ENCODE measurements at places on chromosomes 13 and 19. TPM values are rescaled to one million over a fixed set of nuclear protein-coding genes. Genes with fewer than 3 reads are reported as not detected.

- peak; percentile 61 for DNase-seq
Measured at GRCh38 chr19:13060964-13061927, 41.4 kb downstream of the LYL1 start.

- DNase-seq, result no peak
Measured at GRCh38 chr13:34466301-34466700, 475.8 kb upstream of the NBEA start.

DNA sequence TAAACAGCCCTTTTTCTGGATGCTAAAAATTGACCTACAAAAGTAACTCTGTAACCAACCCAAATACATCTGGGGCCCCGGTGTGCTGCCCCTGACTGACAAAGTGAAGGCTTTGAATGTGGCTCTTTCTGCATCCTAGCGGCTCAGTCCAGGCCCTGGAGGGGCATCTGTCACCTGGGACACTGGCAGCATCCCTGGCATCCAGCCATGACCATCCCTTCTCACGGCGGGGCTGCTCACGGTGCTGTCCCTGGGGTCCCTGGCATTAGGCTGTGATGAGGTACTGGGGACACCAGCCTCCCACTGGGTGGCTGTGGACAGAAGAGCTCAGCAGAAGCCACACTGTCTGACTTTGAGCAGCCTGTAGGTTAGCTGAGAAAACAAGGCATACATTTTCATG lies 34.3 kb downstream of the BICRA start:
- no peak for DNase-seq

GRCh38 chr13:72504131-72504841 lies 223.1 kb downstream of the MZT1 start:
- DNase-seq, result peak; percentile 93

DNA sequence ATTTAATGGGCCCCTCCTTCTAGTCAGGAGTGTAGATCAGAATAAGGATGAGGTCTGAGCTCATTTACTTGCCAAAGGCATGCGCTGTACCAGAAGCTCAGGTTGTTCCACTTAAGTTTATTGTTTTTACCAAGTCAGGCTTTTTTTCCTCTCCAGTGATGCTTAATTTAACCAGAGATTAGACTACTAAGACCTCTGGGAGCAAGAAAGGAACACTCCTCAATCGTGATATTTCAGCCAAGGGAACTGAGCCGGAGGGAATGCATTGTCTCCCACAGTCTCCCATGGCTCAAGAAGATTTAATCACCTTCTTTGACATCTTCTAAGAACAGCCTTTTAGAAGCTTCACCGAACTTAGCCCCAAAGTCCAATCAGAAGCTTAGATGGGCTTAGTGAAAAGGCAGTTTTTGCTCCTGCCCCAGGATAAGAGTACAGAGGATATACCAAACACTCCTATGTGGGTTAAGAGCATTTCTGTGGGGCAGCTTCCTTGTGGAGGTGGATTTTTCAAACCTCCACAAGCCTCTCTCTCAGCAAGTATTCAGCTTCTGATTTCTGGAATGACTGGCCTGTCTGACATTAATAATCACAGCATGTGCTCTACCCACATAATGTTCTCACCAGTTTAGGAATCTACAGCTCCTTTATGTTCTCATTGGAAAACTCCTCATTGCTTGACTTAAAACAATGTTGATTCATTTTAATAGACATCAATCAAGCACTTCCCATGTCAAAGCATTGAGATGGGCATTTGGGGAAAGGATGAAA lies 322.7 kb downstream of the SUCLA2 start:
- DNase-seq, result no peak

DNA sequence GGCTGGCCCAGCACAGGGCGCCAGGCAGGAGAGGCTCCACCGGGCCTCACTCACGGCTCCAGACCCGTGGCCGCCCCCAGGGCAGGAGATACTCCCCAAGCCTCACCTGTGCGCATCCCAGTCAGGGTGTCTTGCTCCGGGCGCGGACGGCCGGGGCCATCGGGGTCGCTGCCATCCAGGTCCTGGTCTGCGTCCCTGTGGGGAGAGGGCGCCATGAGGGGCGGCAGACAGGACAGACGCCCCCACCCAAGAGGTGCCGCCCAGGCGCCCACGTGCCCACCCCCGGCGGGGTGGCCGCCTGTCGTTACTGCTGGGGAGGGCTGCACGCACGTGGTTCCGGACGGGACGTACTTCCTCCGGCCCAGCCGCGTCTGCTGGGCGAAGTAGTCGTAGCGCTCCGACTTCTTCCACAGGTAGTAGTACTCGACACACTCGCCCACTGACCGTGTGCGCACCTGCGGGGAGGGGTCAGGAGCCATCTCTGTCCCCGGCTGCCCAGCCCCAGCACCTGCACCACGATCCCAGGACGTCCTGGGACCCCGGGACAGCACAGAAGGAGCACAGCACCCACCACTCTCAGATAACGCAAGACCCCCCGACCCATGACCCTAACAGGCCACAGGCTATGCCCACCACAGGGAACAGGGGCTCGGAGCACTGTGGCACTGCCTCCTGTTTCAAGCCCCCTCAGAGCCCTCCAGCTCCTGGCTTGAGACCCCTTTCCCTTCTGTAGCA lies 17.4 kb upstream of the PLPP2 start:
- DNase-seq, result no peak

GRCh38 chr19:35030257-35031071 lies at the start of gene SCN1B:
Gene SCN1B, plus strand, starts transcription at chr19:35030470. Its CDS starts 351 bp downstream, at chr19:35030821.
- peak; percentile 59 for DNase-seq

- no peak for DNase-seq
Measured at GRCh38 chr19:33048806-33049676, 15.6 kb downstream of the RHPN2 start.

GRCh38 chr13:105240371-105240770 lies 1295.1 kb downstream of the EFNB2 start:
- DNase-seq, result no peak

DNA sequence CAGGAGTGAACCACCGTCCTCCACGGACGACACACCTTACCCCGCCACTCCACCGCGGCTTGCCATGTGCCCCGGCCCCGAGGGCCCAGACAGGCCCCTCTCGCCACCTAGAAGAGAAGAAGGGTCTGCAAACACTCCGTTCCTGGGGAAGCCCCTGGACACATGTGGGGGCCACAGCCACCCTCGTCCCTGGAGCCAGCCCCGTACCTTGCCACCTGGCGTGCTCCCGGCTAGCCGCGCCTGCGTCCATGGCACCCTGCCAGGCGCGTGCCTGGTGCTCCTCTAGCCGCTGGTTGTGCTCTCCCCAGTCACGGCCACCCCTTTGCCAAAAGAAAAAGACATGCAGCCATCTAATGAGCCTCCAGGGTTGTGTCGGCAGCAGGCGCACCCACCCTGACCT lies 19.9 kb upstream of the TINCR start:
- DNase-seq, result no peak

DNA sequence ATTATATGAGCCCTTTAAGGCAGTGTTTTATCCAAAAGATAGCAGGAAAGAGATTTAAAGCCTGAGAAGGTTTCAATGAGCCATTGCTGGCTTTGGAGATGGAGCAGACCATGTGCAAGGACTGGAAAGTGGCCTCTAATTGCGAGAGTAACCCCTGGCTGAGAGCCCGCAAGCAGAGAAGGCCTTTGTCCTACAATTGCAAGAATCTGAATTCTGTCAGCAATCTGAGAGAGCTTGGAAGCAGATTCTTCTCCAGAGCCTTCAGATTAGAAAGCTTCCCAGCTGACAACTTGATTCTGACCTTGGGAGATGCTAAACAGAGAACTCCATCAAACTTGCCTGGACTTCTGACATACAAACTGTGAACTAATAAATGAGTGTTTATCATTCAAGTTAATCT lies 528.7 kb upstream of the KLF12 start:
- no peak for DNase-seq

- no peak for DNase-seq
Measured at GRCh38 chr13:21075379-21076249, 14.2 kb upstream of the LATS2 start.

DNA sequence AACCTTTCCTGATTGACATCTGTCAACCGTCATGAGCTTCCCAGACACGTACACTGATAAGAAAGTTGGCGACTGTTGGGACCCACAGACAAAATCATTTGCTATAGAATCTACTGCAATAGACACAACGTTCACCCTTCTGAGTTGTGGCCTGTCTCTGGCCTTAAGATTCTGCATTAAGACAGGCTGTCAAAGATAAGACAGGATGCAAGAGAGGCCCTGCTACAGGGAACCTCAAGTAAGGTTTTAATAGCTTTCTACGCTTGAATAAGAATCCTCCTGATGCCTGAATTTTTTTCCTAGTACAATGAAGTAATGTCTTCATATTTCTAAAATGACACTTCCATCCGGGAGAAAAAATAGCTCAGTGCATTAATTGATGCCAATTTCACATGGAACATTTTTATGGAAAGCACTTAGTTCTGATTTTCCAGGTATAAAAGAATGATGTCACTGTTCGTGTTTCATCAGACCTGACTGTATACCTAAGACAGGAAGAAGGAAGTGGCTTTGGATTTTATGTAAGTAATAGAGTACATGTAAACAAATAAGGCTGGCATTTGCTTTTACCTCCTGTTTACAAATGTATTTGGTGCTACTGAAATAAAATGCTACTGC lies 275.2 kb upstream of the GPC6 start:
- no peak for DNase-seq

DNA sequence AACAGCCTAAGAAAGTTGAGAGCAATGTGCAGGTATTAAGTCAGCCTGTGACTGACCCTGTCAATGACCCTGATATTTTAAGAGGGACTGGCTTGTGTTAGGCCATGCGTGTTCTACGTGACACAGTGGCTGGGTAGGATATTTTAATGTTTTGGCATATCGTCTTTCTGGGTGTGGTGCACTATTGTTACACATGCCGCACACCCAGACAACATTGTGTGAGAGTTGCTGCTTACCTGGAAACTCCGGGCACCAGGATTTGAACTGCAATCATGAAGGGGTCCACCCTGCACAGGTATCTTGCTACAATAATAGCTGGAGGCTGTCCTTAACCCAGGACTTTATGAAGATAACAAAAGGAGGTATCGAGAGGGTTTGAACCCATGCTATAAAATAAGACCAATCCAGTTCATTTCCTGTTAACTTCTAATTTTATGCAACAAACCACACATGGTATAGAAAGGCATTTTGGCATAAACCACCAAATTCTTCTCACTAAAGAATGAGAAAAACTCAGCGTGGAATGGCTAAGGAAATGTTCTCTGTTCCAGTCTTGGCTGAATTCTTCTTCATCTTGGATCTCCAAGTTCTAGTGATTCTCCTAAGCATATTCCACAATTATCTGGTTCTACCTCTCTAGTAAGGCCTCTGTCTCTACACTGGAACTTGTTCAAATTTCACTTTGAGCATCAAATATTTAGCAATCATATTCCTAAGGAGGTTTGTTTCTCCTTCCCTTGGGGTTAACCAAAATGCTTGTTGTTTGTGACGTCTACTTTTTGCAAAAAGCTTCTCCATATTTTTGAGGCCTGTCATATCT lies 38.7 kb upstream of the POMP start:
- no peak for DNase-seq

- DNase-seq, result no peak
Measured at GRCh38 chr13:73109288-73109899, 50.6 kb downstream of the KLF5 start.

DNA sequence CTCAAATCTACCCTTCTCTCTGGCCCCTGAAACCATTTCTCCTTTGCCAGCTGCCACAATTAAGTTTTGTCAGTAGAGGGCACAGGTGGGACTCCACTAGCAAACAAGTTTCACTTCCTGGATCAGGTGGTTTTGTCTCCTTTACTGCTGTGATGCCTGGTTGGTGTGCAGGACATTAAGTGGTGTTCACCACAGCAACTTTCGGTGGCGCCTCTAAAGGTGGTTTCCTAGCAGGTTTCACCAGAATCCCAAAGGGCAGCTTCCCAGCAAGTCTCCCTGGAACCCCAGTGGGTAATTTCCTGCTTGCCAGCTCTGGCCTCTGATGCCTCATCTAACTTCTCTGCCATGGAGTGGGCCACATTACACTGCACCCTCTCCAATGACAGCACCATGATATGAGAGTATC lies 16.6 kb downstream of the MED4 start:
- no peak for DNase-seq

DNA sequence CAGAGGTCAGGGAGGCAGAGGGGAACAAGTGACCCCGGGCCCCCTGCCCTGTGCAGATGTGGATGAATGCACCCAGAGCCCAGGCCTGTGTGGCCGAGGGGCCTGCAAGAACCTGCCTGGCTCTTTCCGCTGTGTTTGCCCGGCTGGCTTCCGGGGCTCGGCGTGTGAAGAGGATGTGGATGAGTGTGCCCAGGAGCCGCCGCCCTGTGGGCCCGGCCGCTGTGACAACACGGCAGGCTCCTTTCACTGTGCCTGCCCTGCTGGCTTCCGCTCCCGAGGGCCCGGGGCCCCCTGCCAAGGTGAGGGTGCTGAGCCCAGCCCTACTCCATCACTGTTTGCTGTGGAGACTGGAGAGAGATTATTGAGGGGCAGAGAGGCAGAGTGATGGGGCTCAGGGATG lies 9.9 kb downstream of the LTBP4 start:
- DNase-seq, result no peak

GRCh38 chr13:28000567-28000966 lies 12.1 kb upstream of the URAD start:
- DNase-seq, result no peak

- peak; percentile 35 for DNase-seq
Measured at GRCh38 chr13:95494082-95494681, 58.3 kb upstream of the CLDN10 start.

- DNase-seq, result no peak
Measured at GRCh38 chr13:50950849-50951248, 41.3 kb downstream of the RNASEH2B start.

DNA sequence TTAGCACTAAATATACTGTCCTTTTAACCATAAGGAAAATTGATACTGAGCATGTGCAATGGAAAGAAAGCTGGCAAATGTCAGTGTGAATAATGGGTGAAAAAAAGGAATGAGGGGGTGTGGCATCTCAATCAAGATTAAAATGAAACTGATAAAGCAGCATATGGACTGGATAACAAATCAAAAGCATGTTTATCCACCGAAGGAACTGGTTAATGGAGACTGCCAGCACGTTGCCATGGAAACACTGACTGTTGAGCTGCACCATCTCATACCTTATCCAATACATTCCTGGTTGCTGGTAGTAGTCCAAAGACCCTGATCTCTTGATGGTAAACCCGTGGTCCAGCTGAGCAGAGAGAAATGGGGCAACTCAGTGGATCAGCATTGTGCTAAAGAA lies 311.4 kb upstream of the MAB21L1 start:
- DNase-seq, result no peak

DNA sequence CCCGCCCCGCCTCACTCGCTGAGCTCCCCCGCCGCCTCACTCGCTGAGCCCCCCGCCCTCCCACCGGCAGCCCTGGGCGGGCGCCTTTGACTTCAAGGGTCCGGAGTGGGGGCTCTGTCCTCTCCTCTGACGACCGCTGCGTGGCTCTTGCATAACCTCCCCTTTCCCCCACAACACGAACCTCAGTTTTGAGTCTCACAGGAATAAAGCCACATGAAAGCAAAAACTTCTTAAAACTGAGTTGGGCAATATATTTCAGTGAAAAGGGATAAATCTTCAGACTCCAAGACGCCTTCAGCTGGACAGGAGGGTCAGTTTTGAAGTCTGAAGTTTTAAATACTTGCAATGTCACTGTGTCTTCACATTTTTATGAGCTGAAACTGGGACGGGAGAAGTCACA lies 70.6 kb upstream of the C13orf46 start:
- no peak for DNase-seq

- no peak for DNase-seq
Measured at GRCh38 chr13:78862446-78862845, 203.5 kb upstream of the OBI1 start.

Gene PLIN5
- not detected for total RNA-seq

Gene VWA8
- total RNA-seq, result 9.9 TPM

Gene LYPD3
- total RNA-seq, result 2.6 TPM

Gene LRRC63
- not detected for total RNA-seq

Gene PLEKHF1
- total RNA-seq, result 31.4 TPM
